ENCODE measurements at places on chromosomes 12 and 14.

DNA sequence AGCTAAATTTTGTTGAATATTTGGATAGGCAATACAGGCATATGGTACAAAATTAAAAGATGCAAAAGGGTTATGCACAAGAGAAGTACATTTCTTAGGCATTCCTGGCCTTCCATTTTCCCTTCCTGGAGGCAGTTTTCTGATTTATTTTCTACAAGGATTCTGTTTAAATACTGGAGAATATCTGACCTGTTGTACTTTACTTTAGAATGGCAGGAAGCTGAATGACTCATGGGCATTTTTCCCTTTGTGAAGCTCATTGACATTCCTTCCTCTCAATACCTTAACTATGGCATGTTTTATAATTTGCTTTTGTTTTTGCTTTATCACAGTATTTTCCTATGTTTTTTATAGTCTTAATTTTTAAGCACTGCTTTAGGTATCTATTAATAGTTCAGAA, 62.7 kb downstream of the RCOR1 start:
- DNase-seq, result no peak

DNA sequence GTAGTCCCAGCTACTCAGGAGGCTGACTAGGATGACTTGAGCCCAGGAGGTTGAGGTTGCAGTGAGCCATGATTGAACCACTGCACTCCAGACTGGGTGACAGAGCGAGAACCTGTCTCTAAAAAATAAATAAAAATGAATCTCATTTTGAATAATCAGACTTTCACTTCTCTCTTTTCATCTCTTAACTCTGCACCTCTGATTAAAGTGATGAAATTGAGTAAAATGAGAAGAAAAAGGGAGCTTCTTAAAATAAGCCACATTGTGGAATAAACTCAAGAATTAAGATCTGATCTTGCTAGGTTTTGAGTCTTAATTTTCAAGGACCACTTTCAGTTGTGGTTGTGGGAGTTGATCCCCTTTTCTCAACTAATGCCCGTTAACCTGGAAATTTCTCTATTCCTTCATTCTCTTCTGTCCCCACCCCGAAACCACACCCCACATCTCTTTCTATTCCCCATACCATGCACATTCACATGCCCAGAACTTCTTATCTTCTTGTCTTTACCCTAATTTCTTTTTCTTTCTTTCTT, 70.9 kb upstream of the ETV6 start:
- no peak for DNase-seq

DNA sequence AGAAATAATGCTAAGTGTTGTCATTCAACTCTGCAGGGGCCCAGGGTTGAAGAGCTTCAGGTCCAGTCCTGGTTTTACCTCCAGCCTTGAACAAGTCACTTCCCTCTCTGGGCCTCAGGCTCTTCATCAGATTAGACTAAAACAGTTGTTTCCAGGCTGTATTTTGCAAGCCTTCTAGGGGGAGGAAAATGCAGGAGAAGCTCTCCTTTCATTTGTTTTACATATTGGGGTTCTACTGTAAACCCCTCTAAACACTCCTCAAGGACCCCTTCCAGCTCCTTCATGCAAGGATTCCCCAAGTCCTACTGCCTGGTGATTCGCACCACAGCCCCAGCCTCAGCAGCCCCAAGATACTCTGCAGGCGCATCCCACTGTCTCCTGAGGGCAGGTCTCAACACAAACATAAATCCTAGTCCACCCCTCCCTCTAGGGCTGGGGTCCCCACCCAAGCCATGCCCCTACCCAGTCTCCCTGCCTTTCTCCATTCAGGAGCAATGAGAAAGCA, 2.7 kb downstream of the SDR9C7 start:
- no peak for DNase-seq

DNA sequence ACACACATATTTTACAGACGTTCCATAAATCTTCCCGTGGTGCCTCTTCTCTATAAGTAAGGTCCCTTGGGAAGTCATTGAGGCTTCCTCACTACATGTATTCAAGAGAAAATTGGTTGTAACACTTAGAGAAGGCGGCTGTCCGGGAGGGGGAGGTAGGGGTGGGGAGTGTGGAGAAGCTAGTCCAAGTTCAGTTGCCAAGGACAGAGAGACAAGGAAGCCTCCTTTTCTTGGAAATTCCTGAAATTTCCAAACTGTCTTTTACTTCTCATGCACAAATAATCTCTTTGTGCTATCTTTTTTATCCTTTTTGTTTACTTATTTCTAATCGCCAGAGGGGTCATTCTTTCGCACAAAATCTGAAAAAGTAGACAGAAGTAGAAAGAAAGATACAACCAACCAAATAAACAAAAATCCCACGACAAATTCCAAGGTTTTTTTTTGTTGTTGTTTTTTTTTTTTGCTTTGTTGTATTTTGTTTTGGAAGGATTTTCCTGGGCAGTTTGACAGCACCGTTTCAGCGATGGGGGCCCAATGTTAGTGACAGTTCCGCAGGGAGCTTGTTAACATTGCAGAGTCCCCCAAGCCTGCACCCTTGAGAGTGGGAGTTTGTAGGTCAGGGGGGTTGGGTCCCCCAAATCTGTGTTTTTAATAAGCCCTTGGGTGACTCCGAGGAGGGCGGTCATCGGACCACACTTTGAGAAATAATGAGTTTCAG, 45.2 kb downstream of the MAP1LC3B2 start:
- DNase-seq, result no peak

GRCh38 chr12:13595536-13596443, 385.6 kb downstream of the GRIN2B start:
- DNase-seq, result no peak
